ENCODE measurements at places on chromosomes 3 and 15. TPM values are rescaled to one million over a fixed set of nuclear protein-coding genes. Genes with fewer than 3 reads are reported as not detected.

Gene FHIT
- total RNA-seq: 1.1 TPM

Gene LRRC31
- total RNA-seq: not detected

Gene C3orf20
- total RNA-seq: not detected

Gene TF
- total RNA-seq: under 0.01 TPM

Gene CEMIP
- 537 TPM for total RNA-seq

Gene RUBCN
- 8.7 TPM for total RNA-seq

Gene PRR20G
- total RNA-seq: not detected

Gene SPINK8
- not detected for total RNA-seq

Gene ADIPOQ
- total RNA-seq: not detected

Gene GOLGA6L24
- total RNA-seq: not detected

Gene OIP5
- total RNA-seq: 1.1 TPM

Gene SH2D7
- total RNA-seq: not detected

Gene TM6SF1
- total RNA-seq: 2.3 TPM

Gene PLAAT1
- not detected for total RNA-seq

Gene ADAMTSL3
- 3.9 TPM for total RNA-seq

Gene SNX33
- 36.1 TPM for total RNA-seq

Gene PYDC2
- not detected for total RNA-seq

Gene MESP2
- not detected for total RNA-seq

Gene MEX3B
- 11.5 TPM for total RNA-seq

Gene SLC12A8
- 3.4 TPM for total RNA-seq

Gene IL1RAP
- total RNA-seq: 31.6 TPM

Gene TNNC1
- total RNA-seq: not detected

Gene AP3B2
- not detected for total RNA-seq
